ENCODE measurements at places on chromosomes 5 and 9.

- no peak for DNase-seq
Measured at GRCh38 chr5:58770136-58770535, 187.3 kb downstream of the RAB3C start.

DNA sequence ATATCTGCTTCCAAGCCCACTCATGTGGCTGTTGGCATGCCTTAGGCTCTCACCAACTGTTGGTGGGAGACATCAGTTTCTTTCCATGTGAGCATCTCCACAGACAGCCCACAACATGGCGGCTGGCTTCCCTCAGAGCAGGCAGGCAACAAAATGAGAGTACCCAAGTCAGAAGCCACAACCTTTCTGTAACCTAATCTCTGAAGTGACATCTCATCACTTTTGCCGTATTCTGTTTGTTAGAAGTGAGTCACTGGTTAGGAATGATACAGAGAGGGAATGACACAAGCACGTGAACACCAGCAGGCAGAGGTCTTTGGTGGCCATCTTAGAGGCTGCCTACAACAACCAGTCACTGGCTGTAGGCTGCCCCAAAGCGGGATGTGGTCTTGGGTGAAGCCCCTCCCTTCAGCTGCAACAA, 88.6 kb upstream of the RASGRF2 start:
- DNase-seq = no peak

- DNase-seq = no peak
Measured at GRCh38 chr5:176660530-176660859, 13.2 kb downstream of the TSPAN17 start.

DNA sequence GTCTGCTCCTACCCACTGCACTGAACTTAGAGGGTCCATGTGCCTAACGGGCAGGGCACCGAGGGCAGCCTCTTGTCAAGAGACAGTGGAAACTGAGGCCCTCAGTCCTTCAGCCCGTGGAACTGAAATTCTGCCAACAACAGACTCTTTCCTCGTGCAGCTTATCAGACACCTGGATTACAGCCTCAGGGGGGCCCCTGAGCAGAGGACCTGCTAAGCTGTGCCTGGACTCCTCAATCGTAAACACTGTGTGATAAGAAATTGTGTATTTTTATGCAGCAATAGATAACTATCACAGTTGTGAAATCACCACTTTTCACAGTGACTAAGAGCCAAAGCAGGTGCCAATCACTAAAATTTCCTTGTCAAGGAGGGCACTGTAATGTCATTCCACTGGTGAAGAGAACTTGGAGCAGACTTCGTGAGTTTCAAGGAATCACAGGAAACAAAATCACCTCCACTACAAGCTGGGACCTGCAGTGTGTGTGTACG, 33.4 kb upstream of the CTSV start:
- DNase-seq = no peak

- DNase-seq = no peak
Measured at GRCh38 chr5:154044581-154044980, 5.8 kb downstream of the MFAP3 start.

DNA sequence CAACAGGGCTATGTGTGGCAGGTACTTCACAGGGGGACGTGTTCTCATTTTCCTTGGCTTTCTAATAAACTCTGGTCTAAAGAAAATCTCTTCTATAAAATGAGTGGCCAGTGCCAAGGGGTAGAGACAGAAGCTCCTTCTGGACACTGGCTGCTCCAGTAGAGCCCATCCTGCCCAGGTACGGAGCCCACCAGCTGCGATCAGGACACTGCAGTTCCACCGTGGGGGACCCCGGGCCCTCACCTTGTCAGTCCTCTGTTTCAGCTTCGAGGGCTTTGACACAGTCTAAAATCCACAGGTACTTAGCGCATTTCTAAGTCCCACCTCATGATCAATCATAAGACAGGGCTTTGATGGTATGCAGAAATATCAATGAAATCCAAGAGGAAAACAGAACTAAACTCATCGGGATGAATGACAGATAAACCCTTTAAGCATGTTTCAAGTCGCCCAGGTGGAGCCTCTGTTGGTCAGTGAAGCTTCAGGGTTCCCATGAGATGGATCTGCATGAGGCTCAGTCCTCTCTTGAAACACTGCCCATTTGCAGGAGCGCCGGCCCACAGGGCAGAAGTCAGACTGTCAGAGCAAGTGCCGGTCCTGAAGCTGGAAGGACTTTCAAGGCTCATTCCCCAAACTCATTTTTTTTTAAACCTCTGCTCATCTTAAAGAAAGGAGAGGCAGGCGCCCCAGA, 20.3 kb upstream of the TERT start:
- no peak for DNase-seq

- no peak for DNase-seq
Measured at GRCh38 chr5:59749782-59750520, 143.6 kb downstream of the PDE4D start.

DNA sequence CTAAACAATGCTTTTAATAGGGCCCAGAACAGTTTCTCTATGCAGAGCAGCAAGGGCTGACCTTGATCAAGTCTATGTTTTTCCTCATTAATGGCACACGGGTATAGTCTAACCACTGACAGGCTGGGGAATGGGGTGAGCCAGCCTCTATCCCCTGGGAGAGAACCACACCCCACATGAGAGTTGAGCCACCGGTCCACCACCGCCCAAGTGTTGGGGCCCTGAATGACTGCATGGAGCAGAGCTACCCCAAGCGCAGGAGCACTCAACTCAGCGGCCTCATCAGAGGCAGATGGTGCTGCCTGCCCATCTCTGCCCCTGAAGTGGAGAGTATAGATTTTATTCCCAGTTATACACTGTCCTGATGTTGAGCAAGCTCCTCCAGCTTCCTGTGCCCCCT, 247.9 kb upstream of the IRX1 start:
- DNase-seq = no peak

DNA sequence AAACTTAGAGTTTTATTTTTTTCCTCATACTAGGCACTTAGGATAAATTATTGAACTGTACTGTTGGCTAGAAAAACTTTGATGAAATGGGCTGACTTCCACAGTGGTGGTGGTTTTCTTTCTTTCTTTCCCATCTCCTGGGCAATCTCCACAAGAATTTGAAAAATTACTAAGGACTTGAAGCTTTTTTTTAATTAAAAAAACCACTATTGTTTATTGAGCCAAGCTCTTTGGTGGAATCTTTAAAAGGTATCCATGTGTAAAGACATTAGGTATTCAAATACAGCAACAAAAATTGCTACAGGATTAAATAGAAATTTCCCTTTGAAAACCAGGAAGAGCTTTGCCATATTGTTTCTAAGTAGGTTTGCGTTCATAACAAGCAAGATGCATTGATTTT, 14.1 kb downstream of the MARCHF6 start:
- DNase-seq = no peak

GRCh38 chr9:78131969-78132700, 100.5 kb upstream of the GNAQ start:
- no peak for DNase-seq

DNA sequence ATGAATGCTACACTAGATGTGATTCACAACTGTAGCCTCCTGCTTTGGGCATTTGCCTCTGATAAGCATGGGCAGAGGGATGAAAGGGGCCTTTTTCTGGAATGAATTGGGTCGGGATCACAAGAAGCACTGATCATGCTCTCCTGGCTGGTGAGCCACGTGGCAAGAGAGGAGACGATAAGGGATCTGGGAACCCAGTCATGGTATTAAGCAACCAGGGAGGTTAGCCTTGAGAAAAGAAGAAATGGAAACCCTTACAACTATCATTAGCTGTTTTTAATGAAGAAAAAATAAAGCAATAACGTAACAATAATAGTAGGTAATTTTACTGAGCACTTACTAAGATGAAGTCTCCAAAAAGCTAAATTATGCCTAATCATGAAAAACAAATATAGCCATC, 50.0 kb upstream of the RAI14 start:
- no peak for DNase-seq

- DNase-seq = no peak
Measured at GRCh38 chr5:156865427-156865826, 15.3 kb downstream of the PPP1R2B start.

- no peak for DNase-seq
Measured at GRCh38 chr5:24635209-24635608, 9.6 kb downstream of the CDH10 start.

DNA sequence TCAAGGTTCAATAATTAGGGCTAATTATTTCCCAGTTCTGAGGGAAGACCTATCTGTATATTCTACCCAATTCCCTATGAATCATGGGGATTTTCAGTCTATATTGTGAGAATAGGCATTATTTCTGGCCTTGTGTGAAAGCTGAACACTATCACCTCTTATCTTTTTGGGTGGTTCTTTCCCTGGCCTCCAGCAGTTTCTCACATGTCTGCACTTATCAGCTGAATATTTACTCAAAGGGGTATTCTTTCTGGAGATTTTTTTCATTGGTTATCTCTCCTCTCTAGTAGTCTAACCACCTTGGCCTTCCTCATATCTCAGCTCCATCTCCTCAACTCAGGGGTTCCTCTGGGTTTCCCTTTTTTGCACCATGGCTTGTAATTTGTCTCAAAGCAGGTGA, 64.9 kb upstream of the LIFR start:
- DNase-seq = no peak

DNA sequence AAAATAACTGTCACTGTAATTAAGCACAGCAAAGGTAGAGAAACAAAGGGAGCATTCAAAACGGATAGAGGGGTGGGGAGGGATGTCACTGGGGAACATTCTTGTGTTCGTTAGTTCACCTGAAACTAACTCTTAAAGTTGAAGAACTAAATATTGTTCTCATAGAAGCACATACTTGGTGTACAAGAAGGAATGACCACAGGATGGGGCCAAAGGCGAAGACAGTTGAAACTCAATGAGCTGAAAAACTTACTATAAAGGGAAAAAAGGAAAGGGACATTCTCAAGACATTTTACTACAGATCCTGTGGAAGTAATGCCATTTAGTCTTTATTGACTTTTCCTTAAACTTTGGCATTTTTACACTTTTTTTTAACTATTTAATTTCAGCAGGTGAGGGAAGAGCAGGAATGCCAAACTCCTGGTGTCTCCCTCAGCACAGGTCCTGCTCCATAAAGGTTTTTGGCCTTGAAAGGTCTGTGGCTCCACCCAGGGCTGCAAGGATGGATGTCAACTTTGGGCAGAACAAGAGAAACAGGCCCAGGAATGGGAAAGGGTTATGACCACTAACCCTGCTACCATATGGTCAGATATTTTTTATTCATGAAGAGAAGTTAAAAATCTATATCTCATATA, 197.6 kb upstream of the RASA1 start:
- DNase-seq = no peak

DNA sequence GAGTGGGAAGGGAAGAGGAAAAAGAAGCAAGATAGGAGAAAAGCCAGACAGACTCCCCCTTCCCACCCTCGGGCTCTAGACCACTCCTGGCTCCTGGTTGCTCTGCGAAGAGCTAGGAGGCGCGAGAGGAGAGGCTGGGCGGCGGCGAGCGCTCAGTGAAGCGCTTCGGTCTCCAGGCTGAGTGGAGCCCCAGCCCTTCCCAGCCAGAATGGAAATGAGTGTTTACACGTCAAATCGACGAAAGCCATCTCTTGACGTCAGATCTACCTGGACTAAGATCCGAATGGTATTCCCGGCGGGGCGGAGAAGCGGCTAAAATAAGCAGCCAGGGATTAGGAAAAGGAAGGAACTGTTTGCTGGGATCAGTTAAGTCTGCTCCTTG, at the start of gene PCSK1:
TSS of gene PCSK1 (minus strand) at position 183 of the 382 bp plus-strand sequence. CDS start 206 bp downstream, outside the sequence.
- no peak for DNase-seq

DNA sequence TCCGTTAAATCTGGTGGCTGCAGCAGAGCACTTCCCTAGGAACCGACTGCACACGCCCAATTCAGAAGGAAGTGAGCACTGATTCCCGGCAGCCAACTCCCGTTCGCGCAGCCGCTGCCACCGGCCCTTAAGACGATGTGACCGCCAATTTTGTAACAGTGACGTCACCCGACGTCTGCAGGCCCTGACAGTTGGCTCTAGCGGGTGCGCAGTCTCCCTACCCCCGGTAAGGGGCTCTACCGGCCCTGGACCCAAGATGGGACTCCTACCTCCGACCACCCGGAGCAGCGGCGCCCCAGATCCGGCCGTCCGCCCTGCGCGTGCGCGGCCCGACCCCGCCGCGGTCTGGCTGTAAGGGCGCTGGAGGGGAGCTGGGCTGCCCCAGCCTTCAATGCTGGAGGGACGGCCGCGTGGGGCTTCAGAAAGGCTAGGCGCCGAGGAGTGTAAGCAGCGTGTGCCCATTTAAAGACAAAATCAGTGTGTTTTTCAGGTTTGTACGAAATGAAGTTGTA, 19.1 kb downstream of the DNAJA1 start:
- no peak for DNase-seq

GRCh38 chr9:14627513-14627912, 65.7 kb downstream of the ZDHHC21 start:
- no peak for DNase-seq

DNA sequence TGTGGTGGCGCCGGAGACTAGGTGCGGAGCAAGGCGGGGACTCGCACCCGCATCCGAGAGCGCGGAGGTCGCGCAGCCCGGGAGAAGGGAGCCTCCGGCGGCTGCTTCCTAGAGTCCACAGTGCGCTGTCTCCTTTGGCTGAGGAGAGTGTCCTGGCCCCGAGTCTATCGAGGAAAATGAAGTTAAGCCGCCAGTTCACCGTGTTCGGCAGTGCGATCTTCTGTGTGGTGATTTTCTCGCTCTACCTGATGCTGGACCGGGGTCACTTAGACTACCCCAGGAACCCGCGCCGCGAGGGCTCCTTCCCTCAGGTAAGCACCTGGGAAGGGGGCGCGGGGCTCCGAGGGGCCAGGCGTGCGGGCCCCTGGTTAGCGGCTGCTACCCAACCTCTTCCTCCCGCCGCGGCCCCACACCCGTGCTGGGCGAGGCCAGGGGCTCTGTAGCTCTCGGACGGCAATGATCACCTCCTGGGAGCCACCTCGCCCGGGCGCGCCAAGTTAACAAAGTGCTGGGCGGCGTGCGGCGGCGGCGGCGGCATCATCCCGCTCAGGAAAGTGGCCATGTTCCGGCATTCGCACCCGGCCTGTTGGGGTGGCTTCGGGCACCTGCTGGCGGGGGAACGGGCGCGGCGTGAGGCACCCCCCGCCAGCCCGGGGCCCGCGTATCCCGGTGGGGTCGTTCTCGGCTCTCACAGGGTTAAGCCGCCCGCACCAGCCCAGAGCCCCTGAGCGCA, 681 bp downstream of the MAN2A1 start:
- peak; percentile 6 for DNase-seq

DNA sequence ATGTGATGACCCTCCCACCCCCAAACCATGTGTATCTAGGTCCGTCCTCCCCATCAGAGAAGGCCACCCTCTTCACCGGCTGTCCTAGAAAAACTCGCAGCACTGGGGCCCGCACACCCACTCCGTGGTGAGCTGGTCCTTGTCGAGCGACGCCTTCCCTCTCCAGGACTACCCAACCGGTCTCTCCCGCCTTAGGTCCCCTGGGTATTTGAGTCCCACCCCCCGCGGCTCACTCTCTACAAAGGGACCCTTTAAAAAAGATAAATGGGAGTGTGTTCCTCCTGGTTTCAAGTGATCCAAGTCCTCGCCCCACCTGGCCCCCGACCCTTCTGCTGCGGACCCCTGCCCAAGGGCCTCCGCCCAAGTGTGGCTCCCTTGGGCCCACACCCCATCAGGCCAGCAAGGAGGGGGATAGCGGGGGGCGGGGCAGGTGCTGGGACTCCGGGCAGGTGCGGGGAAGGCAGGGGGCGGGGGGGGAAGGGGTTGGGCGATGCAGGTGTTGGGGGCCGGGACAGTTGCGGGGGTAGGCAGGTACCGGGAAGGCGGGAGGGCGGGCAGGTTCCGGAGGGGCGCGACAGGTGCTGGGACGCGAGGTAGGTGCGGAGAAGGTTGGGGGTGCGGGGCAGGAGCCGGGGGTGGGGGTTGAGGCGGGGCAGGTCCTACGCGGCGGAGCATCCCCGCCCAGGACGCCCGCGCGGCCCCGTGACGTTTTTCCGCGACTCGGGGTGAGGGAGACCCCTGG, 970 bp upstream of the ARRDC1 start:
- DNase-seq = no peak

- DNase-seq = no peak
Measured at GRCh38 chr5:78731884-78732283, 83.3 kb upstream of the LHFPL2 start.

GRCh38 chr5:158589939-158590338, 509.8 kb downstream of the EBF1 start:
- no peak for DNase-seq
